AG04450 (cell line): ENCODE measurements at places on chromosomes 3 and 15.

GRCh38 chr15:47041301-47041700 is 676.0 kb upstream of the SEMA6D start:
- DNase-seq = no peak

- DNase-seq = no peak
These were observed 17.3 kb upstream of the LRRK1 start for GRCh38 chr15:100901702-100902435.

- no peak for DNase-seq
These were observed 15.3 kb upstream of the MCCC1 start for GRCh38 chr3:183114384-183115178.

- DNase-seq = no peak
These were observed 443.8 kb upstream of the EPHA6 start for GRCh38 chr3:96370637-96371036.

DNA sequence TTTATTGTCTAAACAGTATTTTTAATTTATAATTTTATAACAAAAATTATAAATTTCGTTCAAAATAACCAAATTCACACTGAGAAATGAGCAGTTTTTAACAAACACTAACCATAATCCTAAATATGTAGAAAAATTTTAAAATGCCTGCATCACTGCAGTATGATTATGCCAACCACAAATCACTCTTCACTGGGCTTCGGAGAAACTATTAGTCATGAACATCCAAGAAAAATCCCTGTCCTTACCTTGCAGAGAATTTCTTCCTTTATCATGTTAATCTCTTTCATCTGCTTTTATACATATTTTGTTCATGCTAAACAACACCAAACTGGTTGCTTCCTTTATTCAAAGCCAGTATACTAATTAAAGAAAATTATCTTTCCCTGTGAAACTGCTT is 511.0 kb upstream of the ALCAM start:
- no peak for DNase-seq
